ENCODE measurements at places on chromosomes 7 and 10.

GRCh38 chr7:82559193-82559805 lies 115.7 kb upstream of the CACNA2D1 start:
- DNase-seq = no peak

GRCh38 chr10:132097609-132098377 lies 32.0 kb downstream of the JAKMIP3 start:
- no peak for DNase-seq

GRCh38 chr7:1104516-1105179 lies 16.7 kb downstream of the GPER1 start:
- no peak for DNase-seq

DNA sequence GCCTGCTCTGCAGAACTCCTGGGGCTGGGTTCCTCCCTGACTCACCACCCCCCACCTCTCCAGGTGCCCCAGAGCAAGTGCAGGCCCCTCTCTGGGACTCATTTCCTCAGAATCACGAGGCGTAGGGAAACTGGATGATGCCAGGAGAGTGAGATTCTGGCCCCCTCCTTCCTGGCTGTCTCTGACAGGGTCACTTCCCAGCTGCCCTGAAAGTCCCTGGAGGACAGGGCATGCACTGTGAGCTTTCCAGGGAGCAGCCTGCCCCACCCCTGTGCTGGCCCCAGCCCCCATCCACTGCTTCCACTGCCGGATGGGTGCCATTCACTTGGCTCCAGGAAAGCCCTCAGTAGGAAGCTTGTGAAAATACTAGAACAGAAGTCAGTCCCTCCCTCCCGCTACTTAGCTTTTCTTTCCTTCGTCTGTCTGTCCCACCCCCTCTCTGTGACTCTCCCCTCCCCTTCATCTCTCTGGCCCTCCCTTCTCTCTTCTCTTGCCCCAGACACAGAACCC lies 10.4 kb downstream of the TACR2 start:
- DNase-seq = no peak

DNA sequence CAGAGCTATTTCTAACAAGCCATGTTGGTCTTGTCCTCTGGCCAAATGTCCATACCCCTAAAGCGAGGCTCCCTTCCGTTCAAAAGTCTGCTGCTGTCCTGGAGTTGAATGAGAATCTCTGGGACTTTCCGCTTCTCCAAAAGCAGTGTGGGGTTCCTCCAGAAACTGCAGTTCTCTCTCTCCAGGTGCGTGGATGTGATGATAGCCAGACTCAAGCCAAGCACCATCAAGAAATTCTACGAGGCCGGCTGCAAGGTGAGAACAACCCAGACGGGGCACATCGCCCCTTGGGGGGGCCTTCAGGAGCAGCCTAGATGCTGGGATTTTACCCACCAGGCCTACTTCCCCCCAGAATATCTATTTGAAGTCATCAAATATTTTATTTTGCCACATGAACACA lies 26.5 kb downstream of the BTBD16 start:
- DNase-seq = no peak

- no peak for DNase-seq
These were observed 71.3 kb downstream of the CHST15 start for GRCh38 chr10:124022066-124022465.

DNA sequence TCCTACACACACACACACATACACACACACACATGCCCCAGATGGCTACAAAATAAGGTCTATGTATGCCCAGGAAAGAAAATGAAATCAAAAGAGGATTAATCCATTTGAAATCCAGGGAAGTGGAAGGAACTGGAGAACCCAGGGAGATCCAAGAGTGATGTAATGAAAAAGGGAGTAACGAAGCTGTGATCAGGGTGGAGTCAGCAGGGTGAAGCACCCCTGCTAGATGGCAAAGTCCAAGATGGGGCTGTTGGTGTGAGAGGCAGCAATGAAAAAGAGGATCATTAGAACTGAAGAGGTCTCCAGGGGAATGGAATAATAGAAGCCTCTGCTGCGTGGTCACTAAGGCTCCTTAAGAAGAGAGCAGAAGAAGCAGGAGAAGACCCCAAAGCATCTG lies 43.6 kb upstream of the IL6 start:
- DNase-seq = no peak

All from omental fat pad (tissue), 4 donors.